ENCODE measurements at places on chromosomes 13 and 19. TPM values are rescaled to one million over a fixed set of nuclear protein-coding genes. Genes with fewer than 3 reads are reported as not detected.

The C19orf25 gene
- 22.8 TPM for total RNA-seq

The CBY2 gene
- not detected for total RNA-seq

The PSG1 gene
- total RNA-seq: 0.22 TPM

The ATP1A3 gene
- 4.6 TPM for total RNA-seq

The GPC6 gene
- 5.8 TPM for total RNA-seq

The CGB8 gene
- total RNA-seq: 4.1 TPM

The SBSN gene
- total RNA-seq: 3.2 TPM

The NEK5 gene
- total RNA-seq: not detected

The PRRG2 gene
- 0.94 TPM for total RNA-seq

The ZNF14 gene
- total RNA-seq: 1.9 TPM

The RELB gene
- 39.4 TPM for total RNA-seq

The ABHD17A gene
- total RNA-seq: 41.4 TPM

The WDR87 gene
- not detected for total RNA-seq

The EHD2 gene
- 98.0 TPM for total RNA-seq

The LILRB2 gene
- total RNA-seq: 0.14 TPM

The TLE6 gene
- total RNA-seq: 4.4 TPM

The MYO16 gene
- 0.09 TPM for total RNA-seq

The C19orf73 gene
- total RNA-seq: 1.8 TPM

The MUC16 gene
- not detected for total RNA-seq

The IGFL1 gene
- 3.8 TPM for total RNA-seq

The OXGR1 gene
- total RNA-seq: not detected

The SLC7A9 gene
- 0.69 TPM for total RNA-seq

The PTPRH gene
- 5.8 TPM for total RNA-seq

The FGF22 gene
- total RNA-seq: 0.87 TPM
